ENCODE measurements at places on chromosomes 5 and 9.

- DNase-seq = no peak
Measured at GRCh38 chr5:84272771-84273516, 111.7 kb downstream of the EDIL3 start.

- peak; percentile 76 for DNase-seq
Measured at GRCh38 chr9:127021664-127022363, 100.6 kb downstream of the ANGPTL2 start.

DNA sequence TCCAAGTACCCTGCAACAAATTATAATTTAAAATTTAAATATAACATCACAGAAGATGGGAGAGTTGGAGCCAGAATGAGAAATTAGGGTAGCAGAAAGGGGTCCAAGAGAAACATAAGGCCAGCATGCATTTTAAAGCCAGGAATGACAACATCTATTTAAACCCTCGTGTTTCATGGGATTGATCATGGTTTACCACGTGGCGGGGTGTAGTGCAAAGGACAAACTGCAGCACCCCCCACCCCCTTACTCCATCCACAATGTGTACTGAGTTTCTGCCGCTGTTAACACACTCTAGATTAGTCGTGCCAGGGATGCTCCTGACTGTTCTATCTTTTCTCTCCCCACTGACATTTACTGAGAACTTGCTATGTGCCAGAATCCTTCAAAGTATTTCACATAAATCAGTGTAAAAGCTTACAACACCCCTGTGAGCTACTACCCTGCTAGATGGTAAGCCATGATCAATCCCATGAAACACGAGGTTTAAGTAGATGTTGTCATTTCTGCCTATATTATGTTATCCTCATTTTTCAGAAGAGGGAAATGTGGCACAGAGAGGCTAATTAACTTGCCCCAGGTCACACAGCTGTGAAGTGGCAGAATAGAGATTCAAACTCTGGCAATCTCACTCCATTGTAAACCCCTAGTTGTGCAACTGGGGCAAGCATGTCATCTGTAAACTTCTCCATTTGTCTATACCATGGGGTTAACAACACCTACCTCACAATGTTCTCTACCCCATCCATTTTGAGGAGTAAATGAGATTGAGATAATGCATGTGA lies 136.3 kb downstream of the ENTREP1 start:
- DNase-seq = no peak

DNA sequence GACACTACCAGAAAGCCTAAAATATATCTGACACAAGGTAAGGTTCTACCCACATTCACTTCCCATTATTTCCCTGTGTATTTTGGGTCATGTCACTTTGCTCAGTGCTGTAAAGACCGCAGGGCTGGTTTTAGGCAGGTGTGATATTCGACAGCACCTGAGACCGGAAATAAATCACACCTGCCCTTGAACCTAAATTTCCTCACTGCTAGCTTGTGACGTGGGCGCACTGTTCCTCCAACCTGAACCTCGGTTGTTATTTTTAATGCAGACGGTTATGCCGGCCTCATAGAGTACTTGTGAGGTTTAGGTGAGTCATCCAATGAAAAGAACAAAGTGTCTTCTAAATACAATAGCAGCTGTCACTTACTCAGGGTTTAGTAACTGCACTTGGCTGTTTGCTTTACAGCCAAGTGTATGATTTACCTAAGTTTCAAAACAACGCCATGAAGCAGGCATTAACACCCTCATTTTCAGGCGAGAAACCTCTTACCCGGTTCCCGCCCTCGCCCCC lies 20.7 kb upstream of the ZNF782 start:
- DNase-seq = no peak

- no peak for DNase-seq
Measured at GRCh38 chr9:70363760-70364159, 50.7 kb downstream of the KLF9 start.

GRCh38 chr9:6479959-6480358 lies 67.0 kb downstream of the UHRF2 start:
- DNase-seq = no peak

- DNase-seq = no peak
Measured at GRCh38 chr5:134840811-134841210, 5.0 kb upstream of the C5orf24 start.

GRCh38 chr5:177487975-177488374 lies 9.4 kb downstream of the PDLIM7 start:
- DNase-seq = no peak

GRCh38 chr9:133991214-133991921 lies 756 bp downstream of the VAV2 start:
- DNase-seq = no peak

GRCh38 chr5:174325431-174325830 lies 279.9 kb downstream of the NSG2 start:
- no peak for DNase-seq

- DNase-seq = no peak
Measured at GRCh38 chr5:132680780-132681475, 7.1 kb downstream of the IL4 start.

- DNase-seq = no peak
Measured at GRCh38 chr5:123289210-123289609, 134.0 kb downstream of the CEP120 start.

GRCh38 chr9:69785757-69786156 lies 25.9 kb upstream of the PTAR1 start:
- no peak for DNase-seq

DNA sequence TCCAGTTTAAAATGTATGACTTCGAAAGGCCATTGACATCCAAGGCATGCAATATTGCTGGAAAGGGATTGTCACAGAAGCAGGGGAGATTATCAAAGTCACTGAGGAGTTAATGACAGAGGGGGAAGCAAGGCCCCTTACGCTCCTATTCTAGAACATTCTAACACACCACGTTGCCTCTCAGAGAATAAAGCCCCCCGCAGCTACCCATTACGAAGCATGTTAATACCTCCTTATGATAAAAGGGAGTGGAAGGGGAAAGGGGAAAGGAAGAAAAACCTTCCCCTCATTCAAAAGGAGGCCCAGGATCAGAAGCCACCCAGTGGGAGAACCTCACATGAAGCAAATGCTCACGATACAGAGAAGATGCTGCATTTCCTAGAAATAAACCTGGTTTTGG lies 213.6 kb downstream of the DAB2IP start:
- DNase-seq = no peak

GRCh38 chr5:56862909-56863308 lies 46.5 kb upstream of the SETD9 start:
- DNase-seq = no peak

DNA sequence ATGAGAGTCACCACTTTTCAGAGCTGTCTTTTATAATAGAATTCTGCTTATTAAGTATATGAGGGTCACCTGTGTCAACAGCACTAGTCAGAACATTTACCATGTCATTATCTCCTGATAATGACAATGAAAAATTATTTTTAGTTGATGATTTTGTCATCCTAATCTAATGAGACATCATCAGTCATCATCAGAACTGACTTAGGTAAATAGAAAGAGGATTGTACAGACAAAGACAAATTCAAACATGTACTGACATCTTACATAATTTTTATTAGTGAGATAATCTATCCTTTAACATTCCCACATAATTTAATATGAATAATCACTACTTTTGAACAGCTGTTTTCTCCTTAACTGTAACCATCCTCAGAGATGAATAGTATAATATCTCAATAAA lies 22.6 kb downstream of the CDH9 start:
- DNase-seq = no peak

Data from non-pigmented ciliary epithelial cell (primary cell).